ENCODE measurements at places on chromosomes 7 and 10.

- DNase-seq: peak; percentile 26
Observed at GRCh38 chr7:92461027-92462003, 14.0 kb downstream of the GATAD1 start.

- DNase-seq: no peak
Observed at GRCh38 chr7:67343572-67343971, 346.9 kb downstream of the TYW1 start.

- no peak for DNase-seq
Observed at GRCh38 chr7:147759327-147759943, 831.1 kb upstream of the C7orf33 start.

- DNase-seq: no peak
Observed at GRCh38 chr7:100567031-100567730, 6.5 kb downstream of the SAP25 start.

- no peak for DNase-seq
Observed at GRCh38 chr10:72665925-72666324, 26.0 kb upstream of the MCU start.

GRCh38 chr10:62082729-62083411 is 181.4 kb downstream of the ARID5B start:
- DNase-seq: peak; percentile 58

DNA sequence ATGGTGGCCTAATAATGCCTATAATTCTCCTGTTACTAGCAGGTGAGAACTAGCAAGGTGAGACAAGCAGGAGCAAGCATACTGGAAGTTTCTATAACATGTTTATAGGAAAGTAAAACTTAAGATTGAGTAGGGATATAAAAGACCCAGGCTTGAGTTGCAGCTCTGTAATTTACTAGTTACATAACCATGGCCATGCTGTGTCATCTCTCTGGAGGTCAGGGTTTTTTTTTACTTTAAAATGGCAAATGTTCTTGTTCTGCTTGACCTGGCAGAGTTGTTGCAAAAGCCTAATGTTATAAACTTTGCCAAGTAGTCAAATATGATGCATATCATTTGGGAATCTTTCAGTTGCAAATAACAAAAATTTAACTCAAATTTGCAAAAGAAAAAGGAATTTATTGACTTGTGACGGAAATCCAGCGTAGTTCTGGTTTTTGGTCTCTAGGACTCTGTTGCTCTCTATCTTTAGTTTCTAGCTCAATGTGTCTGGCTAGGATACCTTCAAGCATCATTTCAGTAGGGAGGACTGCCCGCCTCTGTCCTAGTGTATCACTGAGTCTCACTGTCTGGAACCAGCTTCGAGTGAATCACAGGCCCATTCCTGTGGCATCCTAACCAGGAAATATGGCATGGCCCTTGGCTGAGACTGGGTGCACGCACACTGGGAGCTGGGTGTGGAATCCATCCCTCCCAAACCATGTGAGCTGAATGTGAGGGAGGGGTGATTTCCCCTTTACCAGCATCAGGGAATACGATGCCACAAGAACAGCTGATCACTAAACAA is 67.9 kb downstream of the ADAM22 start:
- DNase-seq: no peak

GRCh38 chr7:66666313-66666952 is 37.8 kb downstream of the KCTD7 start:
- no peak for DNase-seq

- peak; percentile 47 for DNase-seq
Observed at GRCh38 chr10:27285093-27285492, 44.5 kb upstream of the ACBD5 start.

GRCh38 chr10:78847485-78847884 is 221.3 kb upstream of the ZMIZ1 start:
- DNase-seq: no peak

- DNase-seq: no peak
Observed at GRCh38 chr7:68725843-68726785, 872.2 kb upstream of the AUTS2 start.

DNA sequence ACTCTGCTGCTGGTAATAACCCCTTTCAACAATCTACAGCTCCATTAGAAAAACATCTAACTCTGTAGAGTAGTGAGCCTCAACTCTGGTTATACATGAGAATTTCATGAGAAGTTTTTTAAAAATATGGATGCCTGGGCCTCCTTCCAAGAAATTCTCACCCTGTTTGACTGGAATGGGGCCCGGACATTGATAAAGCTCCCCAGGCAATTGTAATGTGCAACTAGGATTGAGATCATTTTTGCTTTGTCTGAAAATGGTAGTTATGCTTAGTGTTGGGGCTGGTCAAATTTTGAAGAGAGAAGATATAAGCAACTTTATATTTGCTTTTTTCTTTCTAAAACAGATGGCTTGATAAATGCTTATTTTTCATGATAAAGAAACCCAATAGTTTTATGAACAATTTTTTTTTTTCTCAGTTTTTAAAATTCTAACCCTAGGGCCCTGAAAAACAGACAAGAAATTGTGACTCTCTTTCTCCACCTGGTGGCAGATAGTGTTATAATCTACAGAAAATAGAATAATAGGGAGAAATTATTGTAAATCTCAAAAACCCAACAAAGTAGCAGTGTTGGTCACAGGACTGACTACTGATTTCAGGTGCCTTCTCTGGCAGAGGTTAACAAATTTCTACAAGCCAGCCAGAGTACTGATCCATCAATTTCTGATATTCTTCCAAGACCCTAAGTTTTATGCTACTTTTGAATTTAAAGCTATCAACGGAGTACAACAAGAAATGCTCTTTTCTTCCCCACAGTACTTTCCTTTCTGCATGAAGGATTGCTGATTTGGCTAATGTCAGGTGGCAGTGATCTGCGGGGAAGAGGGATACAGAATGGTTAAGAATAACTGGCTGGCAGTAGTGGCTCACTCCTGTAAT is 174.8 kb downstream of the DKK1 start:
- DNase-seq: no peak
